GM12878 (cell line): ENCODE measurements at places on chromosomes 7 and 10. TPM values are rescaled to one million over a fixed set of nuclear protein-coding genes. Genes with fewer than 3 reads are reported as not detected.

Gene HTR7
- total RNA-seq, result not detected in 2 replicates

DNA sequence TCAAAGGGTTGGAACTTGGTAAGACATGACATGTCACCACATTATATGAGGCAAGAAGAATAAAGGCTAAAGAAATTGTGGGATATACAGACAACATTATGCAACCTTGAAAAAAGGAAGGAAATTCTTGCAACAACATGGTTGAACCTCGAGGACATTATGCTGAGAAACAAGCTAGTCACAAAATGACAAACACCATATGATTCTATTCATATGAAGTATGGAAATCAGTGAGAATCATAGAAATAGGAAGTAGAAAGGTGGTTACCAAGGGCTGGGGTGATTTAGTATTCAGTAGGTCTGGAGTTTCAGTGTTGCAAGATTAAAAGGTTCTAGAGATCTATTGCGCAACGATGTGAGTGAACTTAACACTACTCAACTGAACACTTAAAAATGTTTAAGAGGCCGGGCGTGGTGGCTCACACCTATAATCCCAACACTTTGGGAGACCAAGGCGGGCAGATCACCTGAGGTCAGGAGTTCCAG is 126.9 kb upstream of the TBX20 start:
- no peak for DNase-seq

GRCh38 chr7:45598886-45599520 is 24.8 kb downstream of the ADCY1 start:
- no peak for DNase-seq

Gene ELOVL3
- total RNA-seq, result not detected in 2 replicates

DNA sequence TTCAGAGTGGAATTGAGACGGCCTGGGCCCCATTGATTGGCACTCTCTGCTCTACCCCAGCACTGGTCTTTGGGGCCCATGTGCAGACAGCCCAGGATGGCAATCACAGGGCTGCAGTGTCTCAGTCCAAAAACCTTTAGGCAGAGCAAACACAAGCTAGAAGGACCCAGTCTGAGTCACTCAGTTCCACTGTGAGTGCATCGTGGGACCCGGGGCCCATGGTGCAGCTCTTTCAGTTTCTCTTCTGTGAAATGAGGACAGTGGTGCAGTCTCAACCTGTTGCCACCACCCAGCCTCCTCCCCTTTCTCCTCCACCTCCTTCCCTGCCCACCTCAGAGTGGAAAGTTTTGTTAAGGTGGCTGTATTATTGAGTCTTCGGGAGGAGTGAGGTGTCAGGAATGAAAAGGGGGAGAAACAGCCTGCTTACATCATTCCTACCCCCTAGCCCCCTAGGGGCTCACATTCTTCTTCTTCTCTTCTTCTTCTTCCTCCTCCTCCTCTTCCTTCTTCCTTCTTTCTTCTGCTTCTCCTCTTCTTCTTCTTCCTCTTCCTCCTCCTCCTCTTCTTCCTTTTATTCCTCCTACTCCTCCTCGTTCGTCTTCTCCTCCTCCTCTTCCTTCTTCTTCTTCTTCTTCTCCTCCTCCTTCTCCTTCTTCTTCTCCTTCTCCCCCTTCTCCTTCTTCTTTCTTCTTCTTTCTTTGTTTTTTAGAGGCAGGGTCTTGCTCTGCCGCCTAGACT is 19.5 kb upstream of the CARD11 start:
- no peak for DNase-seq

DNA sequence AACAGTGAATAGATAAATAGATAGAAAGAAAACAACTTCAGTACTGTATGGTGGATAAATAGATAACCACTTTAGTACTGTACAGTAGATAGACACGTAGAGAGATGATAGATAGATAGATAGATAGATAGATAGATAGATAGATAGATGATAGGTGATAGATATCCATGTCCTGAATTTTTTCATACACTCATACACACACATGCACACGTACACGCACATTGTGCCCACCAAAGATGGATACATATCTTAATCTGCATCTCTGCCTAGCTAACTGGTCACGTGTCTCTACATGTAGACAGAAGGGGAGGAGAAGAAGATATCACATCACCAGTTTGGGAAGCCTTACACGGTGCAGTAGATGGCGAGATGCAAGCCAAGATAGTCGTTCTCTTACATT is 99.2 kb downstream of the ARID5B start:
- no peak for DNase-seq

Gene STEAP1B
- not detected in 2 replicates for total RNA-seq

- DNase-seq, result no peak
Observed at GRCh38 chr7:135756191-135756590, 7.6 kb upstream of the FAM180A start.

DNA sequence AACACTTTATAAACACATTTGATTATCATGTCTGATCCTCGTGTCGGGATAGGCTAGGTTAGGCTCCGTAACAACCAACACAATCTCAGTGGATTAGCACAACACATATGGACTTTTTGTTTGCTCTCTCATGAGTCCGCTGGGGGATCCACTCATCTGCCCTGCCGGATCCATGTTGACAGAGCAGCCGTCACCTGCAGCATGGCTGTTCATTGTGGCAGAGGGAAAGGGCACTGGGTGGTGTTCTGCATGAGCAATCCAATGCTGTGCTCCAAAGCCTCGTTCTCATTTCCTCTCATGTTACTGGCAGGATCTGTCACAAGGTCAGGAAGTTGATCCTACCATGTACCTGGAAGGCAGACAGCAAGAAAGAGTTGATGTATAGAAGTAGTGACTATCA is 62.5 kb upstream of the RAPGEF5 start:
- DNase-seq, result no peak

- DNase-seq, result no peak
Observed at GRCh38 chr7:19964246-19964645, 190.8 kb upstream of the TMEM196 start.

DNA sequence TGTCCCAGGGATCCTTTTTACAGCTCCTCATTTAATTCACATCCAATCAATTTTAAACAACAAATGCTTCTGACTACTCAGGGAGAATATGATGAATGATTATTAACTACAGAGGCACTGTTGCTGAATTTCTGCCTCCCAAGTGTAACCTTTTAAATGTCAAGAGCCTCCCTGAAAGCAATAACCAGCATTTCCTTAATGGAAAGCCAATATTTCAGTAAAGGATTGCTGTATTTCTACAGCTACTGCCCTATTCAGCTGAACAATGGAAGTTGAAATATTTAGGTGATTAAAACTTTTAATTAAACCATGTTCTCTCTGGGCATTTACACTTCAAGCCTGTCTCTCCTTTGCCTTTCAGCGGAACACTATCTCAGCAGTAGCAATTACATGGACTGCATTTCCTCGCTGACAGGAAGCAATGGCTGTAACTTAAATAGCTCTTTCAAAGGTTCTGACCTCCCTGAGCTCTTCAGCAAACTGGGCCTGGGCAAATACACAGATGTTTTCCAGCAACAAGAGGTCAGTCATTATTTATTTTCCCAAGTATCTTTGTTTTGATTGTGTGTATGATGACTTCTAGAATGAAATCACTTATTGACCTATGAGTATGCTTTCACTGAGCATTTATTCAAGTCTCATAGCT is 304.7 kb downstream of the BICC1 start:
- DNase-seq, result no peak
